ENCODE measurements at places on chromosomes 3 and 15. TPM values are rescaled to one million over a fixed set of nuclear protein-coding genes. Genes with fewer than 3 reads are reported as not detected.
A peak's percentile ranks its signal among the peaks of the same experiment; 100 is the strongest.

C3orf85 gene
- total RNA-seq, result not detected

PGBD4 gene
- 2.8 TPM for total RNA-seq

FAM174B gene
- total RNA-seq, result 11.7 TPM

SNUPN gene
- total RNA-seq, result 20.3 TPM

GRCh38 chr3:146019508-146019907, 141.5 kb downstream of the PLOD2 start:
- DNase-seq, result no peak
- H3K4me3 ChIP-seq, result no peak overlapping the region
- H3K4me1 ChIP-seq, result no peaks in the 10 kb centered on the region

DNA sequence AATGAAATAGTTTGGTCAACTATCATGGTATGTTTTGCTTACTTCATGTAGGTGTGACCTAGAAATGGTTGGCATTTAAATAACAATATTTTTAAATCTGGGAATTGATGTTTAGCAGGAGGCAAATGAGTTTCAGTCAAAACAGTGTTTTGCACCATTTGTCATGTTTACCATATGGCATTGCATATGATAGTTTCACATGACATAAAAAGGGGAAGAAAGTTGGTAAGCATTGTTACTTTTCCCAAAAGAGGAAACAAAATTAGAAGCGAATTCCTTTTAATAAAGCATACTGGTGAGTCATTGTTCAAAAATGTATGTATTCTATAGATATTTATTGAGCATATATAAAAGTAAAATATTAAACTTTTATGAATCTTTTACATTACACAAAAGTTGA, 2.3 kb downstream of the RNF13 start:
- peak overlapping the region; percentile 99 for H3K27ac ChIP-seq
- no peak overlapping the region for H3K4me3 ChIP-seq
- no peaks in the 10 kb centered on the region for H3K27me3 ChIP-seq
- DNase-seq, result no peak

DNA sequence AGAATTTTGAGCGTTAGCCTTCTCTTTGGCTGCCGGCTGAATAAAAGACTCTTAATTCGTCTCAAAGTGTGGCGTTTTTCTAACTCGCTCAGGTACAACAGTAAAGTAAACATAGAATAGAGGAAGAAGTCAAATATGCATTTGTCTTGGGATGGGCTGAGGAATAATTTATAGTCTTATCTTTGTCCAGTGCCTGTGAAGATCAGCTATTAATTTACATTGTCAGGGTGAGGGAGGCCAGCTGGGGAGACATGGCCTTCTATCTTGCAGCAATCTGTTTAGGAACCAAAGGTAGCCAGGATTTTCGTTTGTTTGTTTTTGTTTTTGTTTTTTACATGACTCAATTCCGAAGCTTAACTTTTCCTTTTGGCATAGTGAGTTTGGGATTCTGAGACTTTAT, 100.2 kb downstream of the VPS8 start:
- DNase-seq, result no peak
- no peaks in the 10 kb centered on the region for H3K27me3 ChIP-seq
- no peak overlapping the region for H3K27ac ChIP-seq
- no peaks in the 10 kb centered on the region for H3K4me1 ChIP-seq

DNA sequence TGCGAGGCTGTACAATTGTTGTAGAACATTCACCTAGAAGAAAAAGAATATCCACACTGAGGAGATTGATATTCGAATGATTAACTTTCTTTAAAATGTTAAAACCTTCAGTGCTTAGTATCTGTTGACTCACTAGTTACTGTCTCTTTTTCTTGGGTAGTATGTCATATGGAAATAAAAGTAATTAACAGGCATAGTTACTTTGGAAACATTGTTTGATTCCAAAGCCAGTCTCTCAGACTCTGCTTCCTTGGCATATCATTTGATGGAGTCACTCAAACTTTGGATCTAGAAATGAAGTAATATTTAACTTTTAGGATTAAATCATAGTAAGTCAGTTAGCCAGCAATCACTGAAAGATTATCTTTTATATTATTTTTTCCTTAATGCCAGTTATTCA, 63.4 kb downstream of the MAP2K5 start:
- no peaks in the 10 kb centered on the region for H3K4me1 ChIP-seq
- no peaks in the 10 kb centered on the region for H3K36me3 ChIP-seq
- H3K27me3 ChIP-seq, result no peaks in the 10 kb centered on the region
- no peak overlapping the region for H3K4me3 ChIP-seq
- no peak overlapping the region for H3K27ac ChIP-seq

GRCh38 chr3:113751141-113751540, 4.3 kb downstream of the ATP6V1A start:
- no peaks in the 10 kb centered on the region for H3K36me3 ChIP-seq
- DNase-seq, result no peak
- H3K27me3 ChIP-seq, result no peaks in the 10 kb centered on the region

DNA sequence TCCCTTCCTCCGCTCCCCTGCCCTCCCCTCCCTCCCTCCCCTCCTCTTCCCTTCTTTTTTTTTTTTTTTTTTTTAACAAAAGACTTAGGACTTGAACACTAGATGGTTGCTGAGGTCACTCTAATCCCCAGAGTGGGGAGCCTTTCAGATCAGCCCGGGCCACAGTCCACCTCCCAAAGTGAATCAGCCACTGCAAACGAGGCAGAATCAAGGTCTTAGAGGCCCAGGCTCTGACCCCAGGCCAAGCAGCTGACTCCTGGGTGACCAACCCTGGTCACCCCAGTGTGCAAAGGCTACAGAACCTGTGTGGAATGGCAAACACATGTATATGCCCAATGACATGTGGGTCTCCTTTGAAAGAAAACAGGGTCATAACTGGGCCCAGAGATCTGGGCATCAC, 18.3 kb upstream of the EHD4 start:
- H3K4me3 ChIP-seq, result no peak overlapping the region
- DNase-seq, result peak; percentile 49
- H3K27me3 ChIP-seq, result peaks cover 7% of the 10 kb centered on the region
- H3K27ac ChIP-seq, result no peak overlapping the region
- H3K4me1 ChIP-seq, result peaks cover 3% of the 10 kb centered on the region

GRCh38 chr3:195877767-195878423, 30.5 kb downstream of the TNK2 start:
- no peak overlapping the region for H3K4me3 ChIP-seq
- peaks cover 63% of the 10 kb centered on the region for H3K36me3 ChIP-seq
- no peak overlapping the region for H3K27ac ChIP-seq
- H3K27me3 ChIP-seq, result no peaks in the 10 kb centered on the region
- no peak for DNase-seq

DNA sequence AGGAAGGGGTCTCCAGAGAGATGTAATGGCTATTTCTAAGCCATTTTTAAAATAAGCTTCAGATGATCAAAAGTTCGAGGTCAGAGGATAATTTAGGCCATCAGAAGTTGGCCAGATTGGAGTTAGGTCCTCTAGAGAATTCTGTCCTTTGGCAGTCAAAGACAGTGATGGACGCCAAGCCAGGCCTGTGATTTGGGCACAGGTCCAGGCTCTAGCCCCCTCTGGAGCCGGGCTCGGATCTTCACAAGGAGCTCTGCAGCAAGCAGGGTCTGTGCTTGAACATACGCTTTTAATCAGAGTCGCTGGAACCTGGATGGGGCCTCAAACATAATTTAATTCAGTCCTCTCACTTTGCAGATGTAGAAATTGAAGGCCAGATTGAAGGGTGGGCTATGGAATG, 151.4 kb upstream of the BCL6 start:
- no peak overlapping the region for H3K27ac ChIP-seq
- no peak overlapping the region for H3K4me3 ChIP-seq
- H3K36me3 ChIP-seq, result no peaks in the 10 kb centered on the region
- H3K4me1 ChIP-seq, result no peaks in the 10 kb centered on the region
- no peak for DNase-seq

DNA sequence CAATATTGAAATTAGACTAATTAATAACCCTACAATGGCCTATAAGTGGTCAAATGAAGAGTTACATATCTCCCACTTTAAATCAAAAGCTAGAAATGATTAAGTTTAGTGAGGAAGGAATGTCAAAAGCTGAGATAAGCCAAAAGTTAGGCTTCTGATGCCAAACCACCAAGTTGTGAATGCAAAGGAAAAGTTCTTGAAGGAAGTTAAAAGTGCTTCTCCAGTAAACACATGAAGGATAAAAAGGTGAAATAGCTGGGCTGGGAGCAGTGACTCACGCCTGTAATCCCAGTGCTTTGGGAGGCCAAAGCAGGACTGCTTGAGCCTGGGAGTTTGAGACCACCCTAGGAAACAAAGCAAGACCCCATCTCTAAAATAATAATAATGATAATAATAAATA, 46.9 kb upstream of the DCUN1D1 start:
- no peak for DNase-seq
- H3K4me1 ChIP-seq, result no peaks in the 10 kb centered on the region
- no peak overlapping the region for H3K4me3 ChIP-seq

DNA sequence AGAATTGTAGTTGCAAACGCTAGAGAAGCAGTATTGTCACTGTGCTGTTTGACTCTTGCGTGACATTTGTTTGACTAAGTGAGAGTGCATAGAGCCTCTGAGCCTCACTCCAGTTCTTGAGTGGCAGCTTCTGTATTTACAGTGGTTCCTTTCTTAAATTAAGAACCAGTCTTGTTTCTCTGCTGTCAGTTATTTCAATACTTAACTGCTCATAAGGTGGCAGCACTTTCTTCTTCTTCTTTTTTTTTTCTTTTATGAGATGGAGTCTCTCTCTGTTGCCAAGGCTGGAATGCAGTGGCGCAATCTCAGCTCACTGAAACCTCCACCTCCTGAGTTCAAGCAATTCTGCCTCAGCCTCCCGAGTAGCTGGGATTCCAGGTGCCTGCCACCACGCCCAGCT, 372.1 kb downstream of the LPP start:
- H3K27ac ChIP-seq, result no peak overlapping the region
- no peak for DNase-seq

- H3K27ac ChIP-seq, result no peak overlapping the region
- H3K4me1 ChIP-seq, result no peaks in the 10 kb centered on the region
- H3K4me3 ChIP-seq, result no peak overlapping the region
Observed at GRCh38 chr3:170690661-170690981, 104.7 kb upstream of the SLC7A14 start.

- H3K36me3 ChIP-seq, result no peaks in the 10 kb centered on the region
- H3K4me3 ChIP-seq, result no peak overlapping the region
- DNase-seq, result no peak
- H3K27ac ChIP-seq, result no peak overlapping the region
Observed at GRCh38 chr3:183122257-183122932, 23.1 kb upstream of the MCCC1 start.

All from spleen (tissue), 13 donors.